Fibroblast of lung (primary cell): ENCODE measurements at places on chromosomes 2 and 18. TPM values are rescaled to one million over a fixed set of nuclear protein-coding genes. Genes with fewer than 3 reads are reported as not detected.

Gene ALPG
- total RNA-seq: not detected in 2 replicates

Gene KCNE4
- total RNA-seq: 11.0 and 25.3 TPM in 2 replicates

Gene CHST10
- total RNA-seq: 5.0 and 7.4 TPM in 2 replicates

Gene SERPINB11
- total RNA-seq: not detected in 2 replicates

Gene SATB2
- total RNA-seq: 13.9 and 28.1 TPM in 2 replicates

Gene POLE4
- total RNA-seq: 26.3 and 26.7 TPM in 2 replicates

DNA sequence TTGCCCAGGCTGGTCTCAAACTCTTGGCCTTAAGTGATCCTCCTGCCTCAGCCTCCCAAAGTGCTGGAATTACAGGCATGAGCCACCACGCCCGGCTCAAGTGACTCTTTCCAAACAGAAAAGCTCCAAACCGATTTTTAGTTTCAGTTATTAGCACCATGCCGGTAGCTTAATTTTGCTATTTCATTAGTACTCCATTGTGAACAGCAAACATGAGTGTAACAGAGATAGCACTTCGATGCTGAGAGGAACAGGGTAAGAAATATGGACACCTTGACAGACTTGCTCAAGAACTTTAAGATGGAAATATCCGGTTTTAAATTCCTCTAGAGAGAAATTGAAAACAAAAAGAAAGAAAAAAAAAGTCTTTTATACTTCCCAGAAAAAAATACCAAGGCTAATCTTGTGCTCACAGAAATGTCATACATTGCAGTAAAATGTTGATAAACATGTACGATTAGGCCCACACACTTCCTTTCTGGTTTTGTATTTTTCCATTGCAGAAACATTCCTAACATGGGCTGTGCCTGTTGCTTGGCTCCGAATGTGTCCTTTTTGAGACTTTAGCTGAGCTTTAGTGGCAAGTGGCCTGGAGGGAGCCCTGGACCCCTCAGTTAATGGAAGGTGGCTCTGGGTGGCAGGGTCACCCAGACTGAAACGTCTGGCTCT, 18.3 kb downstream of the FHL2 start:
- H3K4me3 ChIP-seq: no peak overlapping the region
- H3K27me3 ChIP-seq: no peaks in the 10 kb centered on the region
- H3K27ac ChIP-seq: peak overlapping the region; percentile 52
- no peak for DNase-seq
- peaks cover 40% of the 10 kb centered on the region for H3K4me1 ChIP-seq

DNA sequence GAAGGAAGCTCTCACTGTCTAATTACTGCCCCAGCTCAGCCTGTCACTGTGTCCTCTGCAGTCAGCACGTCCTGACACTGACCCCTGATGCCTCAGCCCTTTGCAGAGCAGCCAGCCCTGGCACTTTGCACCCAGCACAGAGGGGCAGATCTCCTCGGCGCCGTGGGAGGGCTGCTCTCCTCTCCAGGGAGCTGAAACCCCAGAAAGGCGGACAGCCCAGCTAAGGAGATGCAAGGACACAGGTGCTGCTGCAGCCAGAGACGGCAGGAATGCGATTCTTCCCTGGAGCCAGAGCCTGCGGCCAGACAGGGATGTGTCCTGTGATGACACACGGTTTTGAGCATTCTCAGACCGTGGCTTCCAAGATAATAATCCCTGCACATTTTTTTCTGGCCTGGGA, 34.5 kb upstream of the SIX3 start:
- H3K4me1 ChIP-seq: no peaks in the 10 kb centered on the region
- DNase-seq: no peak
- no peak overlapping the region for H3K27ac ChIP-seq
- peaks cover 7% of the 10 kb centered on the region for H3K27me3 ChIP-seq

- no peak for DNase-seq
- no peak overlapping the region for H3K27ac ChIP-seq
- H3K4me1 ChIP-seq: no peaks in the 10 kb centered on the region
- no peaks in the 10 kb centered on the region for H3K27me3 ChIP-seq
- H3K36me3 ChIP-seq: no peaks in the 10 kb centered on the region
- H3K4me3 ChIP-seq: no peak overlapping the region
Observed at GRCh38 chr18:79578396-79579260, 101.0 kb upstream of the CTDP1 start.

- H3K4me1 ChIP-seq: no peaks in the 10 kb centered on the region
- no peaks in the 10 kb centered on the region for H3K36me3 ChIP-seq
- DNase-seq: no peak
- H3K4me3 ChIP-seq: no peak overlapping the region
- no peak overlapping the region for H3K27ac ChIP-seq
Observed at GRCh38 chr2:70520825-70521224, 32.8 kb downstream of the TGFA start.

GRCh38 chr2:64311948-64312621, 141.9 kb upstream of the LGALSL start:
- peaks cover 11% of the 10 kb centered on the region for H3K27me3 ChIP-seq
- DNase-seq: peak; percentile 91
- H3K27ac ChIP-seq: peak overlapping the region; percentile 1

DNA sequence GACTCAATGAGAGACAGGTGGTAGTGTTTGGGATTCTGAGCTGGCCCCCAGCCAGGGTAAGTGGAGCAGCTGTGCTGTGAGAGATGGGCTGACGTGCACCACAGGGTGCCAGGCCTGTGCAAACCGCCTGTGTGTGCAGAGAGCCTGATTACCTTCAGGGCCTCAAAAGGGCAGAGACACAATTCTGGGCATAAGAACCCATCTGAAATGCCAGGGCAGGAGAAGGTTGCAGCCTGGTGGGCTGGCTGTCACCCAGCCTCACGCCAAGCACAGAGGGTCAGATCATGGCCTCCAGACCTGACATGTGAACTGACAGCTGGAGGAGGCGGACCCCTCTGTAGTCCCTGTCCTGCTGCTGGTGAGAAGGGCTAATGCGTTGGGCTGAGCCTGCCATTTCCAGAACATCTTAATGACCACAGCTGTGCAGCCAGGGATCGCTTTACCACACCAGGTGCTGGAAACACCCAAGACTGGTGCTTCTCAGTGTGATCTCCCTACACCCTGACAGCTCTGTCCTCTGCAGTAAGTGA, 100.9 kb downstream of the ARL4C start:
- DNase-seq: no peak
- H3K4me1 ChIP-seq: no peaks in the 10 kb centered on the region
- H3K4me3 ChIP-seq: no peak overlapping the region
- no peak overlapping the region for H3K27ac ChIP-seq
- H3K27me3 ChIP-seq: no peaks in the 10 kb centered on the region

DNA sequence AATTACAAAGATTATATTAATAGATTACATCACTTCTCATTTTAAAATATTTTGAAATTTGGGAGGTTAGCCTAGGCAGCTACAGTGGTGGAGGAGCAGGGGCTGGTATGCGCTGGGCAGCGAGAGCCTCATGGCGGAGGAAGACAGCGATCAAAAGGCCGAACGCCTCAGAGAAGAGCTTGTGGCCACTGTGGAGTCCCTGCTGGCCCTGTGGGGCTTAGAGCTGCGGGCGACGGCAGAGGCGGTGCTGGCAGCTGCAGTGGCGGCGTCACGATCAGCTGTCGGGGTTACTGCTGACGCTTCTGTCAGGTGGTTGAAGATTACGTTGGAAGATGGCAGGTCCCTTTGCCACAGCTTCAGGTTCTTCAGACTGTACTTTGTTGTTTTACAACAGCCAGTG, 87.4 kb downstream of the ROCK2 start:
- H3K4me3 ChIP-seq: no peak overlapping the region
- H3K36me3 ChIP-seq: no peaks in the 10 kb centered on the region
- no peak for DNase-seq
- no peak overlapping the region for H3K27ac ChIP-seq
- H3K27me3 ChIP-seq: no peaks in the 10 kb centered on the region

- H3K27me3 ChIP-seq: no peaks in the 10 kb centered on the region
- no peak overlapping the region for H3K4me3 ChIP-seq
Observed at GRCh38 chr18:6269660-6270332, 144.9 kb downstream of the L3MBTL4 start.

GRCh38 chr2:103387888-103388287, 626.1 kb downstream of the TMEM182 start:
- no peaks in the 10 kb centered on the region for H3K36me3 ChIP-seq
- no peaks in the 10 kb centered on the region for H3K27me3 ChIP-seq
- no peak for DNase-seq
- no peak overlapping the region for H3K27ac ChIP-seq
- no peaks in the 10 kb centered on the region for H3K4me1 ChIP-seq

DNA sequence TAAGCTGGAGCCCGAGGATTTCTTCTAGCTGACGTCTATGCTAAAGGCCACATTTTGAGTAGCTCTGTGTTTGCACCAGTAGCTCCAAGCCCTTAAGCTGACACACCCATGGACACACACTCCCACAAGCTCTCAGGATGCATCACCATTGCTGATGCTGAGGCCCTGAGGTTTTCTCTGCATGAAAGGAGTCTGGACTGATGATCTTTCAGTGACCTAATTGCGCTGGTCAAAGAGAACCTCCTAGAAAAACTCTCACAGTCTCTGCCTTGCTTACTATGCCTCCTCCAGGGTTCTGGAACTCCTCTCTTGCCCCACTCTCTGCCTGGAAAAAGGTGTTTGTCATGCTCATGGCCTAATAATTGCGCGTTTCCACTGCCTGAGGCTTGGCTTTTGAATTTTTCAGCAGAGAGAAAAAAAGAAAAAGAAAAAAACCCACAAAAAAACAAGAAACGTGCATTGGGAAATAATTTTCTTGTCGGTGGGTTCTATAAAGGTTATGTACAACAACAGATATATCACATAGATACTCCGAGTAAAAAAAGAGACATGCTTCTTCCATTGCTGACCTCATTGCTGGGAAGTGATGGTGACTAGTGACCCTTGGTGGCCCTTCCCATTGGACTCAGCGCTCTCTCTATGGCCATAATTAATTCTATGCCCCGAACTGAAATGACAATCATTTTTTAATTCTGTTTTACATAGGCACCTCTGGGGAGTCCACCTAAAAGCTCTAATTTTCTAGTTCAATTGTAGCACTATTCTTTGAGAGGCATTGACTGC, 297.0 kb downstream of the TDRD15 start:
- no peaks in the 10 kb centered on the region for H3K36me3 ChIP-seq
- no peak overlapping the region for H3K27ac ChIP-seq
- no peak overlapping the region for H3K4me3 ChIP-seq
- no peaks in the 10 kb centered on the region for H3K27me3 ChIP-seq

DNA sequence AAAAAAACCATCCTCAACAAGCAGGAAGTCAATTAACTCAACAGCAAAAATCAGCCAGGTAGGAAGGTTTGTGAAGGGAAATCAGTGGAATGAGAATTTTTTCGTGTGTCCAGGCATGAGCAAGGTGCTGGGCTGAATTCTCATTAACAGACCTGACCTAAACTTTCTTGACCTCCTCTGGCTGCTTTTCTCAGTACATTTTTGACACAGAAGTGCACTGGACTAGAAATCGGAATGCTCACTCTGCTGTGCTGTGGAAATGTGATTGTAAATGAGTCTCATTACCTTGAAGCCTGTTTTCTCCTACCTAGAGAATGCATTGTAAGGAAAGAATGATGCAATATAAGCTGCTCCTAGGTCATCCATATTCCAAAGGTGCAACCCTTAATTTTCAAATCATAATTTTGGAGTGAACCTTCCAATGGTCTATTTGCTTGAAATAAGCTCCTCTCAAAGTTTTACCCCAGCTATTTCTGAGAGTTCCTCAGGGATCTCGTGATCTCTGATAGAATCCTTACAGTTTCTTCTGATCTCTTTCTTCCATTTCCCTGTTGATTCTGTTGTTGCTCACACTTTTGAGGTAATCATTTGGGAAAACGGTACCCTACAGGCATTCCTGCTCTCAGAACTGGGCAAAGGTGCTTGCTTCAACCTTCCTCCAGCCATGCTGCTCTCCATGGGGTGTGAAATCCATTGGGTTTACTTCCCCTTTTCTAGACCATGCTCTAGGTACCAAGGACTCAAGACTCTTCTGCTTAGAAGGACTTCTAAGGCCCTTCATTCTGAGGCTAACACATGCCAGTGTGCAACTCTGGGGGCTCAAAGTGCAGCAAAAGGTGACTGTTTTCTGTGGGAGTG, 104.9 kb upstream of the ITPRID2 start:
- H3K27ac ChIP-seq: no peak overlapping the region
- peaks cover 21% of the 10 kb centered on the region for H3K4me1 ChIP-seq
- no peak overlapping the region for H3K4me3 ChIP-seq
- H3K36me3 ChIP-seq: no peaks in the 10 kb centered on the region
- H3K27me3 ChIP-seq: no peaks in the 10 kb centered on the region
